Thoracic aorta (tissue), 2 donors: ENCODE measurements at places on chromosomes 16 and 17.

DNA sequence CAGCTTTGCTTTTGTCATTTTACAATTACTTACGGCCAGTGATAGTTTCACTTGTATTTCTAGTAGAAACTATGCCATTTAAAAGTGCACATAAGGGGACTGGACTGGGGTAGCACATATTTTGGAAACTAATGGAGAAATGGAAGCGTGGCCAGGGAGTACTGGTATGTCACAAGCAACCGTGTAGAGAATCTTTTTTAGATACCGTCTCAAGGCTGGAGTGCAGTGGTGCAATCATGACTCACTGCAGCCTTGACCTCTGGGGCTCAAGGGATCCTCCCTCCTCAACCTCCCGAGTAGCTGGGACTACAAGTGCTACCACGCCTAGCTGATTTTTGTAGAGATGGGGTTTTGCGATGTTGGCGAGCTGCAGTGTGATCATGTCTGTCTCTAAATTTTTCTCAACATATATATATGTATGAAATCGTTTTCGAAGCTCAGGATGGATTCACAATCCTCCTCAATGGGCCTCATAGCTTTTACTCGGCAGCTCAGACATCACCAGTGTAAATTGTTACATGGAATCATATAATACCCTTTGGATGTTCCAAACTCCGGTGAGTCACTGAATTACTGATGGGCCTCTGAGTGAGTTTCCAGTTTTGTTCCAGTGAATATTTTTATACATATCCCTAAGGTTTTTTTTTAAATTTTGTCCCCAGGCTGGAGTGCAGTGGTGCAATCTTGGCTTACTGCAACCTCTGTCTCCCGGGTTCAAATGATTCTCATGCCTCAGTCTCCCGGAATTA is 51.7 kb downstream of the ZNF778 start:
- H3K27me3 ChIP-seq, result no peaks in the 10 kb centered on the region
- no peak for DNase-seq
- no peak overlapping the region for H3K4me3 ChIP-seq
- peaks cover 40% of the 10 kb centered on the region for H3K36me3 ChIP-seq
- no peak overlapping the region for H3K27ac ChIP-seq

DNA sequence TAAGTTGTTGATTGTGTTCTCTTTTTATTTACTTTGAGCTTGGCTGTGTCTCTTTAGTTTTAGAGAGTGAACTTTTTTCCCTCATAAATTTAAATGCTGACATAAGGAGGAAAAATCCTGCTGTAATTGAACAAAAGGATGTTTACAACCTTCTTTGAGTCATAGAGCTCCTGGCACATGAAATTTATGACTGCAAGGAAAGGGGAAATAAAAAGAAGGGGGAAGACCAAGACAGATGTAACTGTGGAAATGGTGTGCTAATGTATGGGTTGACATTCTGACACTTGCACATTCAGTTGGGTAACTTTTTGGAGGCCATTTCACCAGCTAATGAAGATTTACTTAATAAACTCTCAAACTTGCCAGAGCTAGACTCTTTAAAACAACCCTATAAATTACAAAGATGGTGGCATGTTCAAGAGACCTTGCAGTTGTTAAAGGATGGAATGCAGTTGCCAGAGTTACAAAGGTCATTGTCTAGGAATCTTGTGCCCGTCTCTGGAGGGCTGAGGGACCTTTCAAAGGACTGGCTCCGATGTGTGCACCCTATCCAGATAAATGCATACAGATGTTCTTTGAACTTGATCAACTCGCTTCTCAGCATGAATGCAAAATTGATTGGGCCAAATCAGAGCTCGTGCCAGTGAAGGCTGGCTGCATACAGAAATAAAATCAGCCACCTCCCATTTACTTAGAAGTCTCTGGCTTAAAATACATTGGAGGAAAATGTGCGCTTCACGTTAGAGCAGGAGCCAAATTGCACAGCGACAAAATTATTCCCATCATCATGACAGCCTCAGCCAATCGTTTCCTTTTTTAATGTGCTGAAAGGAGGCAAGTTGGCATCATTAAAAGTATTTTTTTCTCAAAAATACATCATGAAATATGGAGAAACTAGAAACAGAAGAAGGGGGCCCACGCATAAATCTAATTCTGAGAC is 289.0 kb upstream of the XYLT1 start:
- no peak overlapping the region for H3K4me3 ChIP-seq
- DNase-seq, result no peak
- no peaks in the 10 kb centered on the region for H3K4me1 ChIP-seq

DNA sequence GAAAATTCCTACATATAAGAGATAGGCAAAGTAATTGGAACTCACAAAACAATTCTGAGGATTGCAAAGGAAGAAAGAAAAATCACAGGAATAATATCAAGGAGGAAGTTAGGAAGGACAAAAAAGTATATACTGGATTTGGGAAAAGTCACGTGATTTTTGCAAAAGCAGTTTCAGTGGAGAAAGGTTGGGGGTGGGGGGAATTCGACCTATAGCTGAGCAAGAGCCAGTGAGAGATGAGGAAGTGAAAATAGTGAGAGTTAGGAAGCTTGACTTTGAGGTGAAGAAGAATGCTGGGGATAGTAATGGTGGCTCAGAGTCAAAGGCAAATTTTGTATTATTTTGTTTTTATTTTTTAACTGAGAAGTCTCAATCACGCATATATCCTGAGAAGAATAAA is 438.0 kb upstream of the PMFBP1 start:
- no peak for DNase-seq
- no peak overlapping the region for H3K27ac ChIP-seq
- peaks cover 28% of the 10 kb centered on the region for H3K4me1 ChIP-seq
- no peaks in the 10 kb centered on the region for H3K36me3 ChIP-seq
- no peak overlapping the region for H3K4me3 ChIP-seq
- no peaks in the 10 kb centered on the region for H3K27me3 ChIP-seq

GRCh38 chr17:49337884-49338283 is 24.2 kb downstream of the ZNF652 start:
- H3K27ac ChIP-seq, result no peak overlapping the region
- H3K4me3 ChIP-seq, result no peak overlapping the region
- H3K27me3 ChIP-seq, result no peaks in the 10 kb centered on the region
- DNase-seq, result no peak
- peaks cover 30% of the 10 kb centered on the region for H3K4me1 ChIP-seq
- H3K36me3 ChIP-seq, result no peaks in the 10 kb centered on the region

DNA sequence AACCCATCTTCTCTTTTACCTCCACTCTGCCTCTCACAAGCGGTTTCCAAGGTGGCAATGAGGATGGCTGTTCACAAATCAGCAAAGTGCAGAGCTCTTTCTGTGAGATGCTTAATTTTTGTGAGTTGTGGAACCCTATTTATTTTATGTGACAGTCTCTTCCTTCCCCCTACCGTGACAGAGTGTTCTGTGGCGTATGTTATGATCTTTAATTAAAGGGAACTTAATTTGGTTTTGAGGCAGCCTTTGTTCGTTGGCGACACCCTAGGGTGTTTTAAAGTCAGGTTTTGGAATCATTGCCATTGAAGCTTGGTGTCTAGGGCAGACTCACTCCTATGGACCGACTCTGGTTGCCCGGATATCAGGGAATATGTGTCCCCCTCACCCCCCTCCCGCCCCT is 83.3 kb upstream of the IRX3 start:
- H3K36me3 ChIP-seq, result no peaks in the 10 kb centered on the region
- DNase-seq, result no peak
- H3K27me3 ChIP-seq, result no peaks in the 10 kb centered on the region
- H3K4me3 ChIP-seq, result no peak overlapping the region
- H3K27ac ChIP-seq, result no peak overlapping the region

- H3K27me3 ChIP-seq, result no peaks in the 10 kb centered on the region
- H3K27ac ChIP-seq, result no peak overlapping the region
- H3K36me3 ChIP-seq, result peaks cover 39% of the 10 kb centered on the region
- H3K4me1 ChIP-seq, result peaks cover 12% of the 10 kb centered on the region
- no peak overlapping the region for H3K4me3 ChIP-seq
Measured at GRCh38 chr17:75039238-75039637, 7.5 kb downstream of the ATP5PD start.

- DNase-seq, result no peak
- no peaks in the 10 kb centered on the region for H3K4me1 ChIP-seq
- H3K27me3 ChIP-seq, result no peaks in the 10 kb centered on the region
- H3K36me3 ChIP-seq, result peaks cover 5% of the 10 kb centered on the region
Measured at GRCh38 chr16:53848277-53848942, 144.5 kb downstream of the FTO start.

GRCh38 chr16:81610936-81611335 is 166.3 kb downstream of the CMIP start:
- peaks cover 34% of the 10 kb centered on the region for H3K4me1 ChIP-seq
- H3K27ac ChIP-seq, result no peak overlapping the region
- no peaks in the 10 kb centered on the region for H3K36me3 ChIP-seq
- H3K27me3 ChIP-seq, result no peaks in the 10 kb centered on the region

DNA sequence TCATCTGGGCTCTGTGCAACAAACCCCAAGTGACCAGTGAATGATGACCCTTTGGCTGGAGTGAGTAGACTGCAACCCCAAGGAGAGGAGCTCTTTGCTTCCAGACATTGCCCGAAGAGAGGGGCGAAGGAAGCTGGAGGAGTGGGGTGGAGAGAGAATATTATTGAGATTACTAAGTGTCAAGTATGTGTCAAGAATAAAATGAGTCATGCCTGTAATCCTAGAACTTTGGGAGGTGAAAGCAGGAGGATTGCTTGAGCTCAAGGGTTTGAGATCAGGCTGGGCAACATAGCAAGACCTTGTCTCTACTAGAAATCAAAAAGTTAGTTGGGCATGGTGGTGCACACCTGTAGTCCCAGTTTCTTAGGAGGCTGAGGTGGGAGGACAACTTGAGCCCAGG is 142.0 kb upstream of the CCL2 start:
- no peaks in the 10 kb centered on the region for H3K36me3 ChIP-seq
- no peak for DNase-seq
- H3K4me3 ChIP-seq, result no peak overlapping the region
- H3K4me1 ChIP-seq, result no peaks in the 10 kb centered on the region
- no peaks in the 10 kb centered on the region for H3K27me3 ChIP-seq

GRCh38 chr17:77746896-77747554 is 211.5 kb upstream of the TNRC6C start:
- no peak for DNase-seq
- H3K4me1 ChIP-seq, result no peaks in the 10 kb centered on the region
- H3K4me3 ChIP-seq, result no peak overlapping the region
- H3K27ac ChIP-seq, result no peak overlapping the region
- H3K27me3 ChIP-seq, result no peaks in the 10 kb centered on the region

DNA sequence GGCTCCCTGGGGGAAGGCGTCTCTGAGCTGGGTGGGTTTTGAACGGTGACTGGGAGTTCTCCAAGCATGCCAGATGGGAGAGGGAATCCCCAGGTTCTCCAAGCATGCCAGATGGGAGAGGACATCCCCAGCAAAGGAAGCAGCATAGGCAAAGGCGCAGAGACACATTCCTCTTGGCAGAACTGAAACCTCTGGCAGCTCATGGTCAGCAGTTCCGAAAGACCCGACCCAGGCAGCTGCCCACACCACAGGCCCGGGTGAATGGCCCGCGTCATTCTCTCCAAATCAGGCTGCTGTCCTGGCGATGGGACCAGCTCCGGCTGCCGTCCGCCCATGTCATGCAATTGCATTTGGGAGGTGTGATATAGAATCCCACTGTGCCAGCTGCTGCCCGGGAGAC is 8.0 kb downstream of the ZNF469 start:
- H3K36me3 ChIP-seq, result no peaks in the 10 kb centered on the region
- no peaks in the 10 kb centered on the region for H3K27me3 ChIP-seq
- no peak overlapping the region for H3K27ac ChIP-seq

DNA sequence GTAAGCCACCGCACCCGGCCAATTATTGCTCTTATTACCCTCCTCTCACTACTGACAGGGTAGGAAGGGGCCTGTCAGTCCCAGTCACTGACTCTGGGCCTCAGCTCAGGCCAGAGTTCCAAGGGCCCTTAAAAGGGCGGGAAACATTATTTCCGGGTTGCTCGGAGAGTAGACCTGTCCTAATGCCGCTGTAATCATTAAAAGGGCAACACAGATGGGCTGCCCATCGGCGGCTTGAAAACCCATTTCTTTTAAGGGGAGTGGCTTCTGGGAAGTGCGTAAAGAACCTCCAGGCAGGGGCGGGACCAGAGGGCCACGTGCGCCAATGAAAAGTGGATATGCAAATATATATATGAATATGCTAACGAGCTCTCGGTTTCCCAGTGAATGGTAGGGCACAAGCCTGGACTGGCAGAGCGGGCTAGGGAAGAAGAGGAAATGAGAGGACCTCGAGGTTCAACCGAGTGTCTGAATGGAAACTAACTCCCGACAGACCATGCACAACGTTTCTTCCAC is 26.6 kb downstream of the PIPOX start:
- no peak for DNase-seq
- H3K4me3 ChIP-seq, result no peak overlapping the region

DNA sequence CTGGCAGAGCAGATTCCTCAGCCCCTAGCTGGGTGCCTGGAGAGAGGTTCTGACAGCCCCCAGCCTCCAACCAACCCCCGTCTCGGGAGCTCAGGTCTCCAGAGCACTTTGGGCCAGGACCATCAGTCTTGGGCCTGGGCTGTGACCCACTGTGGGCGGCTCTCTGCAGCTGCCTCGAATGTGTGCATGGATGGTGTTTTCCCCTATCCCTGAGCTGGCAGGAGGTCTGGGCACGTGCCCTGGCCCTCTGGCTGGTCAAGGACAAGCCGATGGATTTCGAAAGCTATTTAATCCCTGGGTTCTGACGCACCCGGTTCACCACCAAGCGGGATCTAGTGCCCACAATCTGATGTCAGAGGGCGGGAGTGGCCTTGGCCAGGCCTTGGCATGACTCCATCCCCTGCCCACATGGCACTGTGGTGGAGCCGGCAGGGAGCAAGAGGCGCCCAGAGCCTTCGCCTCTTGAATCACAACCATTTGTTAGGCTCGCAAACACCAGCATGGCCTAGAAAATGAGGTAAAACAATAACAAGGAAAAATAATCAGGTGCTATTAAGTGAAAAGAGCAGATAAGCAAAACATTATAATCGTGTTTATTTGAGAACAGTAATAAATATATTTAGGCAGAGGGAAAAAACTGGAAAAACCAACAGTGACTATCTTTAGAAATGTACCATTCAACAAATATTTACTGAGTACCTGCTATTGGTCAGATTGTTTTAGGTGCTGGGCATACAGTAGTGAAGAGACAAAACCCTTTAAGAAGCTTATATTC is 69.3 kb upstream of the TOB1 start:
- no peaks in the 10 kb centered on the region for H3K27me3 ChIP-seq
- H3K4me1 ChIP-seq, result peaks cover 11% of the 10 kb centered on the region
- H3K27ac ChIP-seq, result peak overlapping the region; percentile 83
- DNase-seq, result peak; percentile 46
- no peak overlapping the region for H3K4me3 ChIP-seq

GRCh38 chr17:79188048-79188447 is 113.4 kb downstream of the ENGASE start:
- H3K4me1 ChIP-seq, result no peaks in the 10 kb centered on the region
- H3K4me3 ChIP-seq, result no peak overlapping the region
- no peak for DNase-seq
- no peak overlapping the region for H3K27ac ChIP-seq
- H3K27me3 ChIP-seq, result no peaks in the 10 kb centered on the region
